ENCODE measurements at places on chromosomes 6 and 20. TPM values are rescaled to one million over a fixed set of nuclear protein-coding genes. Genes with fewer than 3 reads are reported as not detected.

Gene SLPI
- not detected for polyA plus RNA-seq

GRCh38 chr20:31430568-31431115 lies 9.8 kb upstream of the DEFB123 start:
- no peak for DNase-seq

Gene RAET1L
- polyA plus RNA-seq: 0.72 TPM

DNA sequence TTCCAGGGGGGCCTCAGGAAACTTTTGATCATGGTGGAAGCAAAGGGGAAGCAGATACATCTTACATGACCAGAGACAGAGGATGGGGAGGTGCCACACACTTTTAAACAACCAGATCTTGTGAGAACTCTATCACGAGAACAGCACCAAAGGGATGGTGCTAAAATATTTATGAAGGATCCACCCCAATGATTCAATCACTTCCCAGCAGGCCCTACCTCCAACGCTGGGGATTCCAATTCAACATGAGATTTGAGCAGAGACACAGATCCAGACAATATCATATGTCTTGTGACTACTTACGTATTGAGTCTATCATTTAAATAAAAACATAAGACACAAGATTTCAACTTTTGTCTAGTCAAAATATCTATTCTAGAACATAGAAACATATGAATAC lies 351.9 kb downstream of the EPM2A start:
- DNase-seq: no peak

Gene MYT1
- 0.15 TPM for polyA plus RNA-seq

GRCh38 chr20:62403331-62403730 lies 3.8 kb downstream of the CABLES2 start:
- no peak for DNase-seq

All from muscle of arm (tissue), 14 donors.